ENCODE measurements at places on chromosomes 7 and 10.
A peak's percentile ranks its signal among the peaks of the same experiment; 100 is the strongest.

- no peaks in the 10 kb centered on the region for H3K4me1 ChIP-seq
- peak; percentile 19 for DNase-seq
- H3K36me3 ChIP-seq = no peaks in the 10 kb centered on the region
- H3K4me3 ChIP-seq = no peak overlapping the region
Observed at GRCh38 chr10:113108194-113108835, 158.3 kb downstream of the TCF7L2 start.

DNA sequence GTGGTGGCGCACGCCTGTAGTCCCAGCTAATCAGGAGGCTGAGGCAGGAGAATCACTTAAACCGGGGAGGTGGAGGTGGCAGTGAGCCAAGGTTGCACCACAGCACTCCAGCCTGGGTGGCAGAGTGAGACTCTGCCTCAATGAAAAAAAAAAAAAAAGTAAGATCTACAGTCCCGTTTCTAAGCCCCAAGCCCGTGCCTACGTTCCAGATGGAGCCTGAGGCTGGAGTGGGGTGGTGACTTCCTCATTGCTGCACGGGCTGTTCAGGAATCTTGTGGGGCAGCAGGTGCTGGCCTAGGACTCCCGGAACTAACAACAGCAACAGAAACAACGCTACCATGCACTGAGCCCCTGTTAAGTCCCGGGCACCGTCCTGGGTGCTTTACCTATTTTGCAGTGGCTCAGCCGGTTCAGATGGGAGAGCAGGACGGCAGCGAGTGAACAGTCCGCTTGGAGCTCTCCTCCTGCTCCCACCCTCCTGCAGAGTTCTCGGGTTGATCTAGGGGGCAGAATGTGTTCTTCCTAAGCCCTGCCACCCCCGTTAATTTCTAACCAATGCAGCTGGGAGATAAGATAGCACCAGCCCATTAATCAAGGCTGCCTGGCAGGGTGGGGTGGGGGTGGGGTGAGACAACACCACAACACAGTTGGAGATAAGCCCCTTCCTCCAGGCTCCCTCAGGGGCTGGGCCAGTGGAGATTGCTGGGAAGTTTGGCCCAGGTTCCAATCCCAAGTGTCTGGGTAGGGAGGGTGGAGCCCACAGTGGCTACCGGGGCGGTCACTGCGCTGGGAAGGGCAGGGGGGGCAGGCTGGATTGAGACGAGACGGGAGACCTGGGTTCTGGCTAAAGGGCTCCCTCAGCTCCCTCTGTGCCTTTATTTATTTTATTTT lies 17.0 kb upstream of the SFRP5 start:
- peak overlapping the region; percentile 67 for H3K27ac ChIP-seq
- H3K27me3 ChIP-seq = peaks cover 2% of the 10 kb centered on the region
- DNase-seq = no peak
- peak overlapping the region; percentile 11 for H3K4me3 ChIP-seq
- peaks cover 13% of the 10 kb centered on the region for H3K4me1 ChIP-seq
- no peaks in the 10 kb centered on the region for H3K36me3 ChIP-seq

GRCh38 chr7:88317422-88317821 lies 10.7 kb upstream of the STEAP4 start:
- no peak overlapping the region for H3K27ac ChIP-seq
- no peak for DNase-seq
- peaks cover 4% of the 10 kb centered on the region for H3K36me3 ChIP-seq
- H3K4me1 ChIP-seq = no peaks in the 10 kb centered on the region
- H3K27me3 ChIP-seq = peaks cover 16% of the 10 kb centered on the region

- H3K27me3 ChIP-seq = no peaks in the 10 kb centered on the region
- H3K27ac ChIP-seq = peak overlapping the region; percentile 38
- DNase-seq = no peak
- no peaks in the 10 kb centered on the region for H3K4me1 ChIP-seq
Observed at GRCh38 chr10:132345345-132345744, 13.4 kb downstream of the LRRC27 start.

- no peak for DNase-seq
- H3K27me3 ChIP-seq = peaks cover 1% of the 10 kb centered on the region
- H3K27ac ChIP-seq = no peak overlapping the region
- no peak overlapping the region for H3K4me3 ChIP-seq
Observed at GRCh38 chr10:71911296-71911953, 52.8 kb upstream of the CHST3 start.

DNA sequence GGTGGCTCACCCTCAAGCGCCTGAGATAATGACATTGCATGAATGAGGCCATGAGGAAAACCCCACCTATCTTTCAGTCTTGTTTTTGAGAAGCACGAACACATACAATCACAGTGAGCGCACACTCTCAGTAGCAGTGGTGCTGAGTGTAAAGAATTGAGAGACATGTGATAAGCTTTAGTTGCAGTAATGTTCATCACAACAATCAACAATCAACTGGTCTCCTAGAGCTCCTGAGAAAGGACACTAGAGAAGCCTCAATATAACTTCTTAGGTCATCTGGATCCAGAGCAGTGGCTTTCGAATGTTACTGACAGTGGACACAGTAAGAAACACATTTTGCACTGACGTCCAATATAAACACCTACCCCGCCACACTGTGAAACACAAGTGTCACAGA lies 12.8 kb downstream of the ERLIN1 start:
- H3K36me3 ChIP-seq = peaks cover 21% of the 10 kb centered on the region
- no peak for DNase-seq
- H3K4me1 ChIP-seq = peaks cover 13% of the 10 kb centered on the region
- H3K27me3 ChIP-seq = no peaks in the 10 kb centered on the region
- H3K4me3 ChIP-seq = no peak overlapping the region
- no peak overlapping the region for H3K27ac ChIP-seq

GRCh38 chr7:15829691-15830090 lies 143.2 kb upstream of the MEOX2 start:
- DNase-seq = no peak
- H3K4me3 ChIP-seq = no peak overlapping the region
- no peaks in the 10 kb centered on the region for H3K36me3 ChIP-seq
- H3K27ac ChIP-seq = no peak overlapping the region
- H3K4me1 ChIP-seq = no peaks in the 10 kb centered on the region

GRCh38 chr10:73246322-73246645 lies 771 bp downstream of the DNAJC9 start:
- H3K36me3 ChIP-seq = peaks cover 68% of the 10 kb centered on the region
- peak overlapping the region; percentile 93 for H3K4me3 ChIP-seq
- H3K4me1 ChIP-seq = peaks cover 50% of the 10 kb centered on the region

GRCh38 chr10:11605807-11606408 lies 5.5 kb downstream of the USP6NL start:
- H3K4me1 ChIP-seq = peaks cover 19% of the 10 kb centered on the region
- no peak for DNase-seq
- H3K4me3 ChIP-seq = no peak overlapping the region
- H3K36me3 ChIP-seq = no peaks in the 10 kb centered on the region
- no peaks in the 10 kb centered on the region for H3K27me3 ChIP-seq

- no peaks in the 10 kb centered on the region for H3K27me3 ChIP-seq
- no peak overlapping the region for H3K4me3 ChIP-seq
- H3K4me1 ChIP-seq = peaks cover 7% of the 10 kb centered on the region
- no peak overlapping the region for H3K27ac ChIP-seq
- H3K36me3 ChIP-seq = no peaks in the 10 kb centered on the region
- no peak for DNase-seq
Observed at GRCh38 chr10:22017283-22018020, 13.9 kb upstream of the DNAJC1 start.

DNA sequence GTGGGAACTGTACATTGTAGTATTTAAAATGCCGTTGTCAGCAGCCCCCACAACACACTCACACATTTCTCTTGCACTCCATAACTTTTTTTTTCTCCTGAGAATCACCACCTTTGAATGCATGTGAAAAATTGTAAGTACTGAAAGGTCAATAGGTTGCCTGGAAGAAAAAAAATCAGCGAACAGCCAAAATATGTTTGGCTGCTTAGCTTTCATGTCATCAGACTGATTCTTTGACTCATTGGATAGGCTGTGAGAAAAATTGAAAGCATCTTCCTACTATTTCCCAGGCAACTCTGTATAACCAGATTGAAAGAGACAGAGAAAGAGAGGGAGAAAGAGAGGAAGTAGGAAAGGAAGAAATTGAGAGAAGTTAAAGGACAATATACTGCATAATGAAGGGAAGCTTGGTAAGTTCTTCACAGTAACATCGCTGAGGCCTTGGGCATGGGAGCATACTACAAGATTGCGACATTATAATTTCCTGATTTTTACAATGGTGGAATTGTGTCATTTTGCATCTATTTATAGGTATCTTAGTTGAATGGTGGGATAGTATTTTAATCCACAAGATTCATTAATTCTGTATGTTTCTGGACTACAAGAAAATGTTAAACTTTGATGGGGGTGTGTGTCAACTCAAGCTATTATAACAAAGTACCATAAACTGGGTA lies 249.3 kb upstream of the KCND2 start:
- H3K36me3 ChIP-seq = no peaks in the 10 kb centered on the region
- H3K27ac ChIP-seq = no peak overlapping the region
- H3K4me1 ChIP-seq = no peaks in the 10 kb centered on the region
- no peak for DNase-seq

DNA sequence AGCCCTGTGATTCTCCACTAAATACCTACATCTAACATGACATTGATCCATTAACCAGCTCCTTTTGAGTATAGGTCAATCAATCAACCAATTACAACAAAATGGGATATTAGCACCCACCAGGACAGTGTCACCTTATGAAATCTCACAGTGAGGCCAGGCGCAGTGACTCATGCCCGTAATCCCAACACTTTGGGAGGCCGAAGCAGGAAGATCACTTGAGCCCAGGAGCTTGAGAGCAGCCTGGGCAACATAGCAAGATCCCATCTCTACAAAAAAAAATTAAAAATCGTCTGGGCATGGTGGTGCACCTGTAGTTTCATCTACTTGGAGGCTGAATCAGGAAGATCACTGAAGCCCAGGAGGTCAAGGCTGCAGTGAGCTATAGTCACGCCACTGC lies 28.5 kb downstream of the SRRM3 start:
- no peak overlapping the region for H3K4me3 ChIP-seq
- peaks cover 51% of the 10 kb centered on the region for H3K27me3 ChIP-seq
- H3K27ac ChIP-seq = no peak overlapping the region
- H3K36me3 ChIP-seq = peaks cover 5% of the 10 kb centered on the region
- no peak for DNase-seq
- peaks cover 2% of the 10 kb centered on the region for H3K4me1 ChIP-seq

DNA sequence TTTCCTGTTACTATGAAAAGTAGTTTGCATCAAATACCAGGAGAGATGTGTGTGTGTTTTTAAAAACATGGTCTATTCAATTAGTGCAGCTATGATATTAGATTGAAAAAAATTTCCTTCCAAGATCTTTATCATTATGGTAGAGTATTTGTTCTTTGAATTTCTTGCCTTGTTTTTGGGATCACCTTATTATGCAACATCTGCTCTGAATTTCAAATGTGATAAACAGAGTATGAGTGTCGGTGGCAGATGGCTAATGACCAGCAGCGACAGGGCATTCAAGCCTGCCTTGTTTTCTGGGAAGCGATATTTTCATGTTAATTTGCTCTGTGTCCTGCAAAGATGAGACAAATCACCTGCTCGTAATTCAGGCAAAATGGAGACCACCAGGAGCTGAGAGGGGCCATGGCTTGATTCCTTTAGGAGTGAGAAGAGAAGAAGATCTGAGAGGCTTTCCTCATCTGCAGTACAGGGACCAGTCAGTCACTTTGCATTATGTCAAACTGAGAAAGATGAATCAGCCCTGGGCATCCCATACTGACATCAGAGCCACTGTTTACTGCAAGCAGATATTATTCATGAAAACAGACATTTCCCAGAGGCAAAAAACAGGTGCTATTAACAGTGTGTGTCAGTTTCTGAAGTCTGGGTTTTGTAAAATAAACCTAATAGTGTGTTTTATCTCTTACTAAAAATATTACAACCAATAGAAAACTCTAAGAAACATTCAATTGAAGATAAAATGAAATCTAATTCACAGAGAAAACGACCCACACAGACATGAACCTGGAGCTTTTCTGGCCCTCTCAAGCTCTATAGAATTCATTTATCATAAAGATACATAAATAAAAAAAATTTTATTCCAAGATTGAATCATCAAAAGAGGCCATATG lies 67.6 kb downstream of the CDK6 start:
- peaks cover 20% of the 10 kb centered on the region for H3K36me3 ChIP-seq
- H3K27ac ChIP-seq = no peak overlapping the region
- DNase-seq = no peak

GRCh38 chr10:20858292-20859124 lies 38.6 kb downstream of the NEBL start:
- H3K27me3 ChIP-seq = no peaks in the 10 kb centered on the region
- no peak overlapping the region for H3K4me3 ChIP-seq
- no peak overlapping the region for H3K27ac ChIP-seq
- H3K4me1 ChIP-seq = no peaks in the 10 kb centered on the region
- no peak for DNase-seq

DNA sequence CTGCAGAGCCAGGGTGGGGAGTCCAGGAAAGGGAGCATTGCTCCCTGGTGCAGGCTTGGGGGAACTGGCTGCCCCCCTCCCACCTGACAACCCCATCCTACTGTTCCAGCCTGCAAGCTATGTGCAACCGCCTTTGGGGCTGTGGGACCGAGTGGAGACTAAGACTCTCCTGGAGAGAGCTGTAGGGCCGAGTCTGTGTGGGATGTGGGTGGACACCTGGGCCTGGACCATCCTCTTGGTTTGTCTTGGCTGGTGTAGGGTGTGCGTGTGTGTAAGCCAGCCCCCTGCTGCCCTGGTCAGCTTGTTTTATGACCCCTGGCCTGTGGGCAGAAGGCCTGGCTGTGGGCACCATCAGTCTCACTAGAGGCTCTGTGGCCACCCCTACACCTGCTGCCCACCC lies 1.6 kb upstream of the RAMP3 start:
- no peak for DNase-seq
- no peaks in the 10 kb centered on the region for H3K36me3 ChIP-seq
- peaks cover 6% of the 10 kb centered on the region for H3K4me1 ChIP-seq
- H3K27ac ChIP-seq = no peak overlapping the region
- peaks cover 26% of the 10 kb centered on the region for H3K27me3 ChIP-seq

GRCh38 chr7:37284805-37285231 lies 163.8 kb downstream of the ELMO1 start:
- H3K4me1 ChIP-seq = peaks cover 39% of the 10 kb centered on the region
- H3K36me3 ChIP-seq = peaks cover 4% of the 10 kb centered on the region
- no peak for DNase-seq
- no peak overlapping the region for H3K4me3 ChIP-seq

DNA sequence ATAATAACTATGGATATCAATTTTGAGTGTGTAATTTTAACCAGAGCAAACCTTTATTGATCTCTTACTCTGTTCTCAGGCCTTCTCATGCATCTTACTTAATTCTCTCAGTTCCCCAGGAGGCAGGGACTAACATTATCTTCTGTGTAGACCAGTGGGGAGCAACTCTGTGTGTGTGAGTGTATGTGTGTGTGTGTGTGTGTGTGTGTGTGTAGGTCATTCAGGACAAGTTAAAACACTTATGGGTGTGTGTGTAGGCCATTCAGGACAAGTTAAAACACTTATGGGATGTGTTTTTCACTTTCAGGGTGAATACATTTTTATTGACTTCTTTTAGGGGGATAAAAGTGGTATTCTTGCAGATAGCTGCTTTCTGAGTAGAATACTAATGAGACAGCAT lies 145.0 kb downstream of the ADAM12 start:
- no peaks in the 10 kb centered on the region for H3K36me3 ChIP-seq
- no peak overlapping the region for H3K4me3 ChIP-seq
- no peak for DNase-seq
- peaks cover 2% of the 10 kb centered on the region for H3K27me3 ChIP-seq
- no peaks in the 10 kb centered on the region for H3K4me1 ChIP-seq

- no peaks in the 10 kb centered on the region for H3K27me3 ChIP-seq
- peaks cover 4% of the 10 kb centered on the region for H3K36me3 ChIP-seq
- no peak for DNase-seq
- no peak overlapping the region for H3K4me3 ChIP-seq
- no peak overlapping the region for H3K27ac ChIP-seq
- H3K4me1 ChIP-seq = no peaks in the 10 kb centered on the region
Observed at GRCh38 chr7:35768346-35768745, 32.5 kb upstream of the SEPTIN7 start.

- peaks cover 40% of the 10 kb centered on the region for H3K36me3 ChIP-seq
- peaks cover 3% of the 10 kb centered on the region for H3K4me1 ChIP-seq
- no peaks in the 10 kb centered on the region for H3K27me3 ChIP-seq
- no peak overlapping the region for H3K27ac ChIP-seq
- no peak overlapping the region for H3K4me3 ChIP-seq
- DNase-seq = no peak
Observed at GRCh38 chr10:122990278-122990677, 10.1 kb downstream of the PSTK start.

Measured in naive thymus-derived CD8-positive, alpha-beta T cell (primary cell).